Amniotic epithelial cell (primary cell): ENCODE measurements at places on chromosomes 16 and 17.

DNA sequence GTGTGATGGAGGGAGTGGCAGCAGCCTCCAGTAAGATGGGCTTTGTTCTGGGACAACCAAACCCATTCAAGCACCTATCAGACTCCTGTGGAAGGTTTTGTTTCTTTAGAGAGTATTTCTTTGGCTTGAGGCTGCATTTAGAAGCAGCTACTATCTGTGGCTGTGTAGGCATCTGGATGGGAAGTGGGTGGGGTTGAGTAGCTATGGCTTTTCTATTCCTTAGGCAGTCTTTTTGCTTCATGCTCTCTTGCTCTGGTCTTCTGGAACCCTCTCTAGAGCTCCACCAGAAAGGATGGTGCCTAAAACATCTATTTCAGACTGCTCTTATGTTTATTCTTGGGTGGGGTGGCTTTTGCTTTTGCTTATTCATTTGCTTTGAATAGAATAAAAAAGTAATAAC is 19.9 kb downstream of the TNRC6A start:
- no peak for DNase-seq

- DNase-seq: no peak
Observed at GRCh38 chr17:163514-164098, 17.8 kb downstream of the DOC2B start.

- DNase-seq: no peak
Observed at GRCh38 chr17:62910277-62910676, 55.8 kb upstream of the TANC2 start.

- DNase-seq: no peak
Observed at GRCh38 chr17:20032636-20033035, 23.5 kb downstream of the SPECC1 start.

DNA sequence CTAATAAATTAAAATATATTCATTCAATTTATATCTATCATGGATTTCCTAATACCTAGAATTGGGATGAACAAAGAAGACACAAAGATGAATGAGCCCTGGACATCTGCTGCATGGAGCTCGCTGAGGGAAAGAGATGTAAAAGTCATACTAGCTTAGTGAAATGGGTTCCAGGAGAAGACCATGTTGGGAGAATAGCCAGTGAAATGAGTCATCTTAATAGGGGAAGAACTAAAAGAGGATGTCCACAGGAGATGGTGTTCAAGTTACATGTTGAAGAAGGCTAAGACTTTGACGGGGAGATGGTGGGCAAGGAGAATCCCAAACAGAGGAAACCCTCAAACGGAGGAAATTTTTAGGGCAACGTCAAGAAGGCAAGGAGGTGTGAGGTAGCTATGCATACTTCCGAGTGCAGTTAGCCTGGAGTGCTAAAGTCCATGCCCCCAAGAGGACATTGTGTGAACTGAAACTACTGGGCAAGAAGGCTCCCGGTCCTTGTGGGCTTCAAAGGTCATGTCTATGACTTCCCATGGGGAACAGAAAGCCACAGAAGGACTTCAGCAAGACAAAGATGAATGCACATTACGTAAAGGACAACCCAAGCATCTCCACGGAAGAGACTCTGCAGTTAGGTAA is 220.5 kb upstream of the CDH11 start:
- DNase-seq: no peak

- DNase-seq: peak; percentile 46
Observed at GRCh38 chr16:20944861-20945574, 44.4 kb downstream of the LYRM1 start.

DNA sequence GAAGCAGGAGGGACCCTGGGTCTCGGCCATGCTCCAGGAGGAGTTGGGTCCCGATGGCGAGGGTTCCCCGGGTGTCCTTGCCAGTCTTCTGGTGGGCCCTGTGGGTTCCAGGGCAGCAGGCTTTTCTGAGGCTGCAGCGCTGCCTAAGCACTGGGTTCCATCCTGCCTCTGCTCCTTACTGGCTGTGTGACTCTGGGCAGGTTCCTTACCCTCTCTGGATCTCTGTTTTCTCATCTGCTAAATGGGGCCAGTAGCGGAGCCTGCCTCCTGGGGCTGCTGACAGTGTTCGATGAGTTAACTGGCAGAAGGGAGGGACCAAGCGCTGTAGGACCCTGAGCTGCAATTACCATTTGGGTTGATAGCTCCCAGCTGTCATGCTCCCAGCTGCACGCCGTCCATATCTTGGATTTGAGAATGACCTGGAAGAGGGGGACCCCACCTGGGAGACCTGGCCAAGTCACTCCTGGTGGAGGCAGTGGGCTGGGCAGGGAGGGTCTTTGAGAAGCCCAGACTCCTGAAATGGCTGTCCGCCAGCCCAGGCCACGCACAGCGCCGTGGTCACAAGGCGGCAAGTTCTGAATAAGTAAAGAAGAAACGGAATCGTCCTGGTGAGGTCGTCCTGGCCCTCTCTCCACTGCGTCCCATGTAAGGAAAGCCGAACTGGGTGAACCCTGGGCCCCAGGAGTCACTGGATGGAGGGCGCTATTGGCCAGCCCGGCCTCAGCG is 47.2 kb upstream of the GSE1 start:
- no peak for DNase-seq

- no peak for DNase-seq
Observed at GRCh38 chr16:11038777-11039176, 94.4 kb downstream of the CLEC16A start.

- DNase-seq: no peak
Observed at GRCh38 chr16:80344570-80344969, 196.2 kb upstream of the DYNLRB2 start.

DNA sequence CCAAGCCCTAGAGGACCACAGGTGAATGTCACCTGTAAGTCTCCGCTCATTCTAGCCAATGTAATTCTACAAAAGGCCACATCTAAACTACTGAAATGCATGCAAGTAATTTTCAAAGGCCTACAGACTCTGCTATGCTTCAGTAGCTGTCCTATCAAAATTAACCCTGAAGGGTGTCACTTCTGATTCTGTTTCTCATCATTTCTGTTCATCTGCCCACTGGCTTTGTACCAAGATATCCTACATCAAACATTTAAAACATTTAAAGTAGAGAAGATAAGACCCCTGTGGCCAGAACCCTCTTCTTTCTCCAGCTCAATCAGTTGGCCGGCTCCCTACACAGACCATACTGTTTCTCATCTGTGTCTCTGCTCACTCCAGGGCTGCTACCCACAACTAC is 21.5 kb downstream of the PHF12 start:
- no peak for DNase-seq

DNA sequence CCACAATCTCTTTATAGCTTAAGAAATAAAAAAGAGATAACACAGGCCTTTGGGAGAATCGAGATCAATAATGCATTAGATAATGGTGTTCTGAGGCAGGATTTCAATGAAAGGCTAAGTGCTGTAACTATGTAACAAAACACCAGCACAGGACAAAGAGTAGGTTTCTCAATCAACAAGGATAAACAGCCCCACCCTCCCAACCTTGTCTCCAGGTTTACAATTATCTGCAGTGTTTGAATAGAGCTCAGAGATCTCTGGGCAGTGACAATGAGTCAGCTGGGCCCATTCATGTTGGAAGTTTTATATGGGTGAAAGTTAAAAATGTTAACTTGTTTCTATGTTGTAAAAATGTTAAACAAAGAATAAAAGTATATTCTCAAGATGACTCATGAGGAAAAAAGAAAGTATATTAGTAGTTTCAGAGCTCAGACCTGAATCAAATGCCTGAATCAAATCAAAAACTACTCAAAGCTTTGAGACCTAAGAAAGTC is 17.0 kb upstream of the KRT20 start:
- DNase-seq: peak; percentile 16

GRCh38 chr17:36072431-36073121 is 8.5 kb downstream of the CCL18 start:
- DNase-seq: peak; percentile 7

GRCh38 chr16:2663553-2664546 is 18.5 kb upstream of the KCTD5 start:
- DNase-seq: peak; percentile 78

GRCh38 chr17:45222996-45223538 is 1.4 kb downstream of the FMNL1 start:
- no peak for DNase-seq

GRCh38 chr16:8678068-8678927 is 3.9 kb downstream of the ABAT start:
- peak; percentile 99 for DNase-seq

DNA sequence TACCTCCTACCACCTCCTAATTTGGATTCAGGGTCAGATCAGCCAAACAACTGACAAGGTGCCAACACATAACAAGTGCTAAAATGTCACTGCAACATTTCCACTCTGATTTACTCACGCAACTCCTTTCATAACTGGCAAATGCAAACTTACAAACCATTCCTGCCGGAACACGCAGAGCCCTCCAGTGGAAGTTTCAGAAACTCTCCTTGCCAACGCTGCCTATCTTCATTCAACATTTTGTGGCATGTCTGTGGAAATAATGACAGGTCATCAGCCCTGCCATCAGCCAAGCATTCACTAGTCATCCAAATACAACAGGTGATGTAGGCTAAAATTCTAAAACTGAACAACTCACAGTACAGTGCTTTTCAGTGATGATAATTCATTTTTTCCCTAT is 37.7 kb upstream of the OR3A1 start:
- DNase-seq: no peak

GRCh38 chr16:79933603-79934002 is 333.1 kb upstream of the MAF start:
- DNase-seq: no peak

GRCh38 chr16:51382940-51383339 is 231.9 kb upstream of the SALL1 start:
- no peak for DNase-seq

DNA sequence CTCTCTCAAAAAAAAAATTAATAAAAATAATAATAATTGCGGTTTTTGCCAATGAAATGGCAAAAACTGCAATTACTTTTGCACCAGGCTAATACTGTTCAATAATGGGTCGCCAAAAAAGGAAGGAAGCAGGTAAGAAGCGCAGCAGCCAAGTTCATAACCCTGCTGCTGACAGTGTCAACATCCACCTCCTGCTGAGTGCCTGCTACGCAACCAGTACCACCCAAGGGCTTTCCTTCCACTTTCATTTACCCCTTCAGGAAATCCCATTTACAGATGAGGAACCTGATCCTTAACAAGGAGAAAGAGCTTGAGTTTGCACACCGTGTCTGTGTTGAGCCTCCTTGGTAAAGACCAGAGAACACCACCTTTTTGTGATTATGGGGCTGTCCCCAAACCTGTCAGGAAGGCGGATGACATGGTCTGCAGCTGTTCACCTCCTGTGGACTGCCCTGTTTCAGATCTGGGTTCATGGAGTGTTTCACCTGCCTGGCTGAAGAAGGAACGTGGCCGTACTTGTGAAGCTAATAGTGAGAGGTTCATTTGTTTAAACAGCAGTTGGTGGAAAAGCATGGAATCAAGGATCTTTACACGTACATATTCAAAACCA is 378.0 kb downstream of the SLC39A11 start:
- DNase-seq: no peak

DNA sequence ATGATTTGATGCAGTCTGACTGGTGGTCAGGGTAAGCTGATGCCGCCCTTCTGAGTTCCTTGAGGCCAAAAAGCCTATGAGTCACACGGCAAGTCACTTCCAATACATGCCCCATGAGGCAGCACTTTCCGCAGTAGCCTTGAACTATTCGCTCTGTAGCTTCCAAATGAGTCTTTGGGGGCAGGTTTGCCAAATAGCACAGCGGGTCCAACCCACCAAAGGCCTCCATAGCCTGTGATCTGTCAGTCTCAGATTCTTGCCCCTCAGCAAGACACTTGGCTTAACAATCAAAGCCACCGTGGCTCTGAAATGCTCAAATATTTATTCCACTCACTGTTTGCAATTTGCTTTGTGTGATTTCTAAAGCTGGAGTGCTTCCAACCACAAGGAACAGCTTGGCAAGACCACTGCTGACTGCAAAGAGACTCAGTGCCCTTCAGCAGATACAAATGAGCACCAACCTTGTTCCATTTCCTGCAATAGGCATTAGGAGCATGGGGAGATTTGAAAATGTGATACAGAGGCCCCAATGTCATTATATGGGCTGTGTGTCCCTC is 45.4 kb downstream of the CLEC19A start:
- DNase-seq: no peak

GRCh38 chr17:79152110-79152509 is 77.5 kb downstream of the ENGASE start:
- no peak for DNase-seq

DNA sequence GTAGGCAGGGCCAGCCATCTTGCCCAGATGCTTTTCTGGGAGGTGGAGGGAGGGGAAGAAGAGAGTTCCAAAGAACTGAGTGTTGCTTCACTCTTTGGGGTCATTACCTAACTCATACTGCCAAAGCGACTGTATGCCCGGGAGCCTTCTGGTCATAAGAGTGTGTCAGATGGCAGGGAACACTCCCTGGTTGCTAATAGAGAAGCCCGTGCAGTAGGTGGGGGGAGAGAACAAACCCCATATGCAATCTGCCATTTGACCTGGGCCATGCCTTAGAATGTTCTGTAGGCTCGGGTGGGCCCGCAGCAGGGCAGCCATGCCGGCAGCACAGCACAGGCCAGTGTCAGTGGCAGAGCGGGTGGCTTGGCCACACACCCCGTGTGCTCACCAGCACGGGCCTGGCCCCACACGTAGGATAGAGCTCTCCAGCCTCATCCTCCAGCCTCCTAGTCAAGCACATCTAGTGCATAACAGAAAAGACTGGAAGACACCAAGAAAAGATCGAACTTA is 120.5 kb downstream of the SOCS1 start:
- peak; percentile 13 for DNase-seq

DNA sequence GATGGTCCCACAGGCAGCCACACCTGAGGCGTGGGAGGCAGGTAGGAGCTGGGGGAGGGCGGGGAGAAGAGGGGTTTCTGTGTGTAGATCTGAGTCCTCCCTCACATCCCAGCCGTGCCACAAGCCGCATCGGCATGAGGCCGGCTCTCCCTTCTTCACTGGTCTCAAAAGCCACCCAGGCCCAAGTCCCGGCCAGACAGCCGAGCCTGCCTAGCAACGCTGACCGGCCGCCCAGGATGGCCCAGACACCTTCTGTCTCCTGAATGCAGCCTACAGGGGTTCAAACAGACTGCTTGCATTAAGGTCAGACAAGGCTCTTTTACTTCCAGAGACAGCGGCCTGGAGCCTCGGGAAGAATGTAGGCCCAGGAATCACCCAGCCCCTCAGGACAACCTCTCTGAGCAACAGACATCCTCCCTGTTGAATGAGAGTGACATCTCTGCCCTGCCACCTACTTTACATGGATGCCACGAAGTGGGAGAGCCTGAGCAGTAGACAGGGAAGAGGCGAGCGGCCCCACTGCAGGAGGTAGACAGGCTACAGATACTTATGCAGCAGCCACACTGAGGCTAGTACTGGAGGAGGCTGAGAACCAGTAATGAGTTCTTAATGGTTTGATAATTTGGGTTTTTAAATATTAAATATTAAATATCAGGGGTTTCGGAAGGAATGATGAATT is 69.6 kb downstream of the N4BP1 start:
- no peak for DNase-seq
